ENCODE measurements at places on chromosomes 4 and X.
A peak's percentile ranks its signal among the peaks of the same experiment; 100 is the strongest.

DNA sequence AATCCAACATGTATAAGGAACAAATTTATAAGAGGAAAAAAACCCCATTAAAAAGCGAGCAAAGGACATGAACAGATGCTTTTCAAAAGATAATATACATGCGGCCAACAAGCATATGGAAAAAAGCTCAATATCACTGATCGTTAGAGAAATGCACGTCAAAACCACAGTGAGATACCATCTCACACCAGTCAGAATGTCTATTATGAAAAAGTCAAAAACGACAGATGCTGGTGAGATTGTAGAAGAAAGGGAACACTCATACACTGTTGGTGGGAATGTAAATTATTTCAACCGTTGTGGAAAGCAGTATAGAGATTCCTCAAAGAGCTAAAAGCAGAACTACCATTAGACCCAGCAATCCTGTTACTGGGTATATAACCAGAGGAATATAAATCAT is 465.4 kb downstream of the TMA16 start:
- DNase-seq: no peak

DNA sequence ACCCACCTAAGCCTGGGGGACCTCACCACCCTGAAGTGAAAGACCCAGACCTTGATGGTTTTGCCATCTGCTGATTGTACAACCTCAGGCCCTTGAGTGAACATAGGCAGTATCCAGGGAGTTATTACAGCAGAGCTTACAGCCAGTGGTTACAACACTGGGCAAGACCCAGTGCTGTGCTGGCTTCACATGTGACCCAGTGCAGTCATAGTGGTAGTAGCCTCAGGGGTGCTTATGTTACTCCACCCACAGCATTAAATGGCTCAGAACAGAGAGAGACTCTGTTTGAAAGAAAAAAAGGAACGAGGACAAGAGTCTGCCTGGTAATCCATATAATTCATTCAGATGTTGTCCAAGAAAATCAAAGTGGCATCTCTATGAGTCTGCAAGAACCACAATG is 45.2 kb upstream of the DACH2 start:
- no peak for DNase-seq

DNA sequence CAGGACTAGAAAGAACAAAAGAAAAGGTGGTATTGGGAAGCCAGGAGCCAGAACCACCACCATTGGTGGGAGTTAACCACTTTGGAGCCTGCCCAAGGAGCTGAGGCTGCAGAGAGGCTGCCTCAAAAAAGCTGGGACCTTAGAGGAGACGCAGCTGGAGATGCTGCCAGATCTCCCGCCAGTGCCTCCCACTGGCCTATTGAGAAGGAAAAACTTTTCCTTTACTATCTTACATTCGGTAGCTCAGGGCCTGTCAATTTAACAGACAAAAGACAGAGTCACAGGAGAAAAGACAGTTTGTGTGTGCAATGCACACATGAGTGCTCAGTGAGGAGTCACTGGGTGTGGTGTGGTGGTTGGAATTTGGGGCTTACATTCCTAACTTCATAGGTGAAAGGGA is 52.4 kb upstream of the HPSE start:
- DNase-seq: no peak

GRCh38 chr4:185227131-185227551 is 17.7 kb downstream of the SNX25 start:
- DNase-seq: no peak

DNA sequence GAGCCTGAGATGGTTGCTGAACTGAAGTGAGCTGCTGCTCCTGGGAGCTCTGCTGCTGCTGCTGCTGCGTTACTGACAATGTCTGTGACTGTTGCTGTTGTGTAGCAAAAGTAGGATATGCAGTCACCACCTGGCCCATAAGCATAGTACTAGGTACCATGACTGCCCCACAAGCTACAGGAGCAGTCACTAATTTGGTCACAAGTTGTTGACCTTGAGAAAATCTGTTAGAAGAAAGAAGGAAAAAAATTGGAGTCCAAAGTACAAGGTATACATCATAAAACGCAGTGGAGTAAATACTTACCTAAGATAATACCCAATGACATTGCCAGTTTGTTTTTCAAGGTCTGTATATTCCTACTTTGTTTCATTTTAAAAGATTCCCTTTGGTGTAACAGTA is 42.6 kb downstream of the TMEM165 start:
- no peak for DNase-seq

GRCh38 chr4:169765835-169766234 is 8.1 kb upstream of the HPF1 start:
- no peak for DNase-seq

- DNase-seq: no peak
Measured at GRCh38 chr4:66376921-66377320, 706.6 kb upstream of the EPHA5 start.

DNA sequence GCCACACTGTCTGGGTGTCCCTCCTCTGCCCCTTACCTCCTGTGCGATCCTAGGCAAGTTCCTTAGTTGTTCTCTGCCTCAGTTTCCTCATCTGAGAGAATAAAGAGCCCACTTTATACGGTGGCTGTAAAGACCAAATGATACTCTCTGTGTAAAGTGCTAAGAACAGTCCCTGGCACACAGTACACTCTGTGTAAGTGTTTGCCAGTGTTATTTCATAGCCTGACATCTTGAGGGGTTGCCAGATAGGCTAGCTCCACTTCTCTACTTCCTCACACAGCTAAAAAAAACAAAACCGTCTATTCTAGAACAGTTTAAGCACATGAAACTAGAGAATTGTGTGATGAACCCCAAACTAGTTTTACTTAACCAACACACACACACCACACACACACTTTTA is 17.1 kb downstream of the SPON2 start:
- no peak for DNase-seq

- no peak for DNase-seq
Measured at GRCh38 chr4:78625073-78625472, 73.5 kb downstream of the ANXA3 start.

DNA sequence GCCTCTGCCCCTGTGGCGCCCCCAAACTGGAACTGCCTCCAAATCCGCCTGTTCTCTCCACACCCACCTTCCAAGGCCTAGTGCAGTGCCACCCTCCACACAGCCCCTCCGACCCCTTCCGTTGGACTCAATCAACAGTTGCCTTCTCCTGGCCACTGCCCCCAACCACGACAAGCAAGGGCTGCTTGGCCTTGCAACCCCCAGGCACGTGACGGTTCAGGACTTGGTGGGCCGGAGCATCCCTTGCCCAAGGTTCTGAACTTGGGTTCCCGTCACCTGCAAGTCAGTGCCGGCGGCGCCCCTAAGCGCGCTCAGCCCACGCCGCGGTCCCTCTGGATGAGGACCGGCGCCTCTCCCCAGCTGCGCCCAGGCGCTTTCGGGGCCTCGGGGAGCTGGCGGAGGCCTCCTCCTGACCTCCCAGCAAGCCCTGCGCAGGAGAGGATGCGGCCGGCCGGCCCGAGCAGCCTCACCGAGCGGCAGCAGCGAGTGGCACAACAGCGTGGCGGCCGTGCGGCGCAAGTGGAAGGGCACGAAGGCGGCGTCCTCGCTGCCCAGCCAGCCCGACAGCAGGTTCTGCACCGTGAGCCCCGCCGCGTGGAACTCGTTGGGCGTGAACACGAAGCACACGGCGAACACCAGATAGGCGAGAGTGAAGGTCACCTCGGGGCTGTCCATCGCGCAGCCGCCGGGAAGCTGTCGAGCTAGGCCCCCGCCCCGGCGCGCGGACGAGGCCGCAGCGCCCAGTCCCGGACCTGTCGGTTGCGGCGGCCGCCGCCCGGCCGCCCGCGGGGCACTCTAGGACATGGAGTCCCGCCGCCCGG is 750 bp downstream of the TMEM129 start:
- peak; percentile 77 for DNase-seq

DNA sequence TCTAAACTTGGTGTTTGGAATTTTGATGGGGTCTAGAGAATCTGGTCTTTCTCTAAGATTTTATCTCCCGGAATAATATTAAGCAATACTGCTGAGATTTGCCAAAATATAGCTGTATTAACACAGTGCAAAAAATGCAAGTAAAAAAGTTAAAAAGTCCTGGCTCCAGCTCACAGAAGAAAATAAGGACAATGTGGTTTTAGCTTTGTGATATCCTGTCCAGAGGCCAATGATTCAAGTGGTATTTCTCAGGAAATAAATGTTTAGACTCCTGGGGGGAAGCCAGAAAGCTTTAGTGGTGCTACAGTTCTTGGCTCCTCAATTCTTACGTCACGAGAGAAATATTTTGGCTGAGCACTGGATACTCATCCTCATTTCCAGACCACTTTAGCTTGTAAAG is 40.9 kb upstream of the IL13RA2 start:
- no peak for DNase-seq

All from erythroblast (primary cell).